ENCODE measurements at places on chromosomes 12 and 14. TPM values are rescaled to one million over a fixed set of nuclear protein-coding genes. Genes with fewer than 3 reads are reported as not detected.

The IL23A gene
- 0.28 TPM for total RNA-seq

The ANKRD33 gene
- total RNA-seq = under 0.01 TPM

The DACT1 gene
- 16.9 TPM for total RNA-seq

The ZNF891 gene
- total RNA-seq = 1.1 TPM

The LRRK2 gene
- 5.9 TPM for total RNA-seq

The PTPN6 gene
- total RNA-seq = not detected
